ENCODE measurements at places on chromosomes 2 and 18.

GRCh38 chr18:63433334-63433866, 11.1 kb upstream of the VPS4B start:
- no peak for DNase-seq

- no peak for DNase-seq
These were observed 1311.0 kb upstream of the FAM98A start for GRCh38 chr2:34909992-34910705.

- no peak for DNase-seq
These were observed 11.5 kb upstream of the SNED1 start for GRCh38 chr2:240986787-240987411.

DNA sequence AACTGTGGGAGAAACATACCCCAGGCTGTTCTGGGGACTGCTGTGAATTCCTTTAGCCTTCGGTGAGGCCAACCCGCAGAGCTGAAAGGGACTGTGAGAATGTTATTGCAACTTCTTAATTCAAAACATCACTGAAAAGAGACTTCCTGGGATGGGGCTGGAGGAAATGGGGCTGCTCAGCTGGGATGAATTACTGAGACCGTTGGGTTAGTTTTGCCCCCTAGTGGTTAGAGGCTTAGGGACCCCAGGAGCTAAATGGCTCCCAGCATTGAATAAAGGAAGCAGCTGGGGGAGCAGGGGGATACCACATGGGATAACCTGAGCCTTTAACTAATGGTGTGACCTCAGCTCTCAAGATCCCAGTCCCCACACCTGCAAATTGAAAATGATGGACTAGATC, 941.1 kb upstream of the FANCL start:
- no peak for DNase-seq

GRCh38 chr18:11514267-11514666, 95.1 kb upstream of the SLC35G4 start:
- no peak for DNase-seq

- DNase-seq, result no peak
These were observed 51.8 kb upstream of the GPR17 start for GRCh38 chr2:127594116-127594591.

DNA sequence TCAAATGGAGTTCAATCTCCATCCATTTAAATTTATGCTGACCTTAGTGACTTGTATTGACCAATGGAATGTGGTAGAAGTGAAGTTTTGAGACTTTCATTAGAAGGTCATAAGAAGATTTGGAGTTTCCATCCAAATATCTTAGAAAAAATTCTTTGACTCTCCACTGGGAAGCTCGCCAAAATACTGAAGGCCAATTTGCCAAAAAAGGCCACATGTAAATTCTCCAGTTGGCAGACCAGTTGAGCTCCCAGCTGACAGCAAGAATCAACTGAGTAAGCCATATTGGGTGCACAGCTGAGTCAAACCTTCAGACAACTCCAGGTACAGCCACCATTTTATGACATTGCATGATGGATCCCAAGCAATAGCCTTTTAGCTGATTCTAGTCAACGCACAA, 228.3 kb upstream of the SETBP1 start:
- no peak for DNase-seq

- DNase-seq, result no peak
These were observed 1.1 kb upstream of the TWIST2 start for GRCh38 chr2:238846628-238847418.

- DNase-seq, result no peak
These were observed 31.8 kb downstream of the NYAP2 start for GRCh38 chr2:225431105-225431863.

DNA sequence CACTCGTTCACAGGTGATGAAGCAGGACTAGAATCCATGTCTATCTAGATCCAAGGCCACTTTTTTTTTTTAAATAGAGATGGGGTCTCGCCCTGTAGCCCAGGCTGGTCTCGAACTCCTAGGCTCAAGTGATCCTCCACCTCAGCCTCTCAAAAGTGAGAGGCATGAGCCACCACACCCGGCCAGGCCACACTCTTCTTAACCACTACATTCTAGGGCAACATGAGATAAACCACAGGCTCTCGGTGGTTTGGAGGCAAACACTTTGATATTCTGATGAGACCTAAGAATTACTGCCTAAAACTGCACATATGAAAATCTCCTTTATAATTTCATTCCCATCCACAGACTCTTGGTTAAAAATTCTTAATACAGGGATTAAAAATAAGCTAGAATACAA, 51.8 kb downstream of the USP34 start:
- DNase-seq, result no peak

- no peak for DNase-seq
These were observed 12.3 kb upstream of the SMAD7 start for GRCh38 chr18:48962994-48963561.

- no peak for DNase-seq
These were observed 134.6 kb downstream of the TMEFF2 start for GRCh38 chr2:192060161-192060560.

GRCh38 chr2:231632559-231633142, 40.0 kb downstream of the TEX44 start:
- no peak for DNase-seq

DNA sequence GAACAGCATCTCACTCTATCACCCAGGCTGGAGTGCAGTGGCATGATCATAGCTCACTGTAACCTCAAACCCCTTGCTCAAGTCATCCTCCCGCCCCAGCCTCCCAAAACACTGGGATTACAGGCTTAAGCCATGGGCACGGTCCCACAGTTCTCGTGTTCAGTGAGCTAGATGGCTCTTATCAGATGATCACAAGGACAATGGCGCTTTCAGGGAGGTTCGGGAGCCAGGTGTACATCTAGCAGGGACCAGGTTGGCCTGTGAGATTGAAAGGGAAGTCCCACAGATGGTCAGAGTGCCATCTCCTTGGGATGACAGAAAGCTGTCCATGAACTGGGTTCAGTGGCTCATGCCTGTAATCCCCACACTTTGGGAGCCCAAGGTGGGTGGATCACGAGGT, 14.1 kb upstream of the FHOD3 start:
- DNase-seq, result no peak

GRCh38 chr2:163370169-163370886, 365.5 kb downstream of the FIGN start:
- no peak for DNase-seq

DNA sequence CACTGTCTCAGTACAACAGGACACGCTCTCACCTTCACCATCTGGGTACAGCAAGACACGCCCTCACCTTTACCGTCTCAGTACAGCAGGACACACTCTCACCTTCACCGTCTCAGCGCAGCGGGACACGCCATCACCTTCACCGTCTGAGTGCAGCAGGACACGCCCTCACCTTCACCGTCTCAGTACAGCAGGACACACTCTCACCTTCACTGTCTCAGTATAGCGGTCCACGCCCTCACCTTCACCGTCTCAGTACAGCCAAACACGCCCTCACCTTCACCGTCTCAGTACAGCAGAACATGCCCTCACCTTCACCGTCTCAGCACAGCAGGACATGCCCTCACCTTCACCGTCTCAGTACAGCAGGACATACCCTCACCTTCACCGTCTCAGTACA, 109.9 kb upstream of the CTDP1 start:
- no peak for DNase-seq

GRCh38 chr2:46387292-46387691, 90.1 kb downstream of the EPAS1 start:
- no peak for DNase-seq

DNA sequence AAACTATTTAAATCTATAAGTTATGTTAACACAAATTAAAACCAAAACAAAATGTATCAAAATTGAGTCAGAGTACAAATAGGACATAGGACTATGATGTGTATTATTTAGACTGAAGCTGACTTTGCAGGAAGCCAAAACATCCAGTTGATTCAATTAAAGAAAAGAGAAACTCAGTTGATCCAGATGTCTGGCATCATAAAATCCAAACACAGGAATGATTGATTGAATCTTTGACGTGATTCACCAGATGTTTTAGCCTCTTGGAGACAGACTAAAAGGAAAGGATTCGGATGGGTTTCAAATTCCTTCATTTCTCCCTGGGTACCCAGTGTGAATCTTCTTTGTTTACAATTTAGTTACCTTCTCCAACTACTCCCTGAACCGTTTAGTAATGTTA, 272.9 kb downstream of the IRS1 start:
- no peak for DNase-seq

GRCh38 chr2:213121690-213122089, 29.7 kb downstream of the IKZF2 start:
- no peak for DNase-seq

- no peak for DNase-seq
These were observed 79.3 kb downstream of the ASAP2 start for GRCh38 chr2:9285921-9286320.

GRCh38 chr2:226426292-226426736, 373.3 kb downstream of the IRS1 start:
- peak; percentile 97 for DNase-seq

DNA sequence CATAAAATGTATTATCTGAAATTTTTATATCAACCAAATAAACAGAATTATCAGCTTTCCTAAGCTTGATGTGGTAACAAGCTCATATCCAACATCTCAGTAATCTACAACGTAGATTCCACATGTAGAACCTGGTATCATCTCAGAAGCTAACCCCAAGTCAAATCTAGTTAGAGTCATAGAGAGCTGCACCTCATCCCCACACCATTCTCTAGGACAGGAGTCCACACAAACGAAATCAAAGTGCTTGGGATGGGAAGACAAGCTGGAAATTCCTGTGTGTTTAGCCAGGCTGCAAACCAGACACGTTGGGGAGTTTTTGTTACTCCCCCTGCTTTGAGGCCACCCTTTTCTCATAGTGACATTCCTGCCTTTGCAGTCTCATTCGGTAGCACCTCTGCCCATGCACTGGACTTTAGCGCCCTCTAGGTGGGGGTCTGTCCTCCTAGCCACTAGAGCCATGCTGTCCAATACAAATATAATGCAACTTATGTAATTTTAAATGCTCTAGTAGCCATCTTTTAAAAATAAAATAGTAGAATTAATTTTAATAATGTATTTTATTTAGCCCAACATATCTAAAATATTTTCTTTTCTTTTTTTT, 28.1 kb upstream of the SATB2 start:
- peak; percentile 49 for DNase-seq

DNA sequence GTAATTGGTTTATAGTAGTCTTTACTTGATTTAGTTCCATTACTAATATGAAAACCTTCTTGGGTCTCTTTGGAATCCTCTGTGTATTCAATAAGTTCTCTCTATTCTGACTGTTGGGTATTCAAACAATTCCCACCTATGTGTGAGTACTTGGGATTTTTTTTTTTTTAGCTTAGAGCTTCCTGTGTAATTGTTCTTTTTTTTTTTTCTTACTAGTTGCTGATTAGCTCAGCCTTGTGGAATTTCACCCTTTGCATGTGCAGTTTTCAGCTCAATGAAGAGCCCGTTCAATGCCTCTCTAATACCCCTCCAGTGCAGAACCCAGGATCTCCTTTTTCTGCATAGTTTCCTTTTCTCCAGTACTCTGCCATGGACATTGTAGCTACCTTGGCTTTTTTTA, 339.1 kb upstream of the GALNT5 start:
- no peak for DNase-seq

GRCh38 chr2:121746071-121746578, 9.3 kb upstream of the TSN start:
- DNase-seq, result peak; percentile 93

GRCh38 chr2:186751790-186752189, 57.9 kb downstream of the FAM171B start:
- DNase-seq, result no peak

DNA sequence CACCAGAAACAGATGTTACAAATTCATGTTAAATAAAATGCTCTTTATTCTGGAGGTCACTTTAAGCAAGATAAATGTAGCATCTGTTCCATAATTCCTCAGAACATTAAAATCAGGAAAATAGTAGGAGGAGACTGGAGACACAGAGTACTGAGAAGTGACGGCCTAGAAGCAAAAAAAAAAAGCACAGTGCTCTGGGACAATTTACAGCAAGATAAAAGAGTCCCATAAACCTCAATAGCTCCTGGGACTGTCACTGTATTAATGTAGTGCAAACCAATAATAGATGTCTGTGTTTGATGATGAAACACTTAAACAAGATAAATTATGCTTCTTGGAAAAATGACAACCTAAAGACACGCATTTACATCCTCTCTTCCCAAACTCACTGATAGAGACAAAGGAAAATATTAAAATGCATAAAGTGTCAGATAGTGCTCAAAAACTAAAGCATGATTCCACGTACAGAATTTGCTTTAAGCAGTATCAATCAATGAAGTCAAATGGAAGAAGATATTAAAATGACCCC, 338.8 kb upstream of the REG3G start:
- DNase-seq, result no peak

- DNase-seq, result no peak
These were observed 37.3 kb downstream of the RHBDD1 start for GRCh38 chr2:226873051-226873620.

- no peak for DNase-seq
These were observed 195.2 kb downstream of the GLI2 start for GRCh38 chr2:120930864-120931263.

DNA sequence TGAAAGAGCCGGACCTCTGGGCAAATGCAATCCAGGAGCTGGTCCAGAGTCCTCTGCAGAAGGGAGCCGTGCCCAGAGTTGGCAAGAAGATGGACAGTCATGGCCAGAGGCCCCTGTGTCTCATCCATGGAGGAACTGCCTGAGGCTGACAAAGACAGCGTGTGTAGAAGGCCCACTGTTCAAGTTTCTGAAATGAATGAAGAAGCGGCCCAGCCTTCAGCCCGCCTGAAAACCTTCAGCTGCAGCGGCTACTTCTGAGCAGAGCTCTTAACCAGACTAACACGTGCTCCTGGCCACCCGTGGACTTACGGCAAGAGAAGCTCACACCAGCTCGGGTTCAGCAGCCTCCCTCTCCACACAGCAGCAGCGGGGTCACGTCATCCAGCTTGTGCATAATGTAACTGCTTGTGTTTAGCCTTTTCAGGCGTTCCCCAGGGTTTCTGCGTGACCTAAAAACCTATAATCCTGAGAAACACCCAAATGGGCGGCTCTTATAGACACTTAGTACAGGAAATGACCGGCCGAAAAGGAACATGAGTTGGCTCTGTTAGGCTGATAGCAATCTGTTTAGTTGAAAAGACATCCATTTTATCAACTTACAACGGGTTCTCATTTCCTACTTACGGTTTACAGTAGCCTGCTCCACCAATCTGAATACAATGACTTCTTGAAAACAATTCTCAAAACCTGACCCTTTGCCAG, at the start of gene FAM124B:
Gene FAM124B (minus strand): TSS at position 467 of the 702 bp plus-strand sequence. CDS start 339 bp downstream, at position 128.
- no peak for DNase-seq

DNA sequence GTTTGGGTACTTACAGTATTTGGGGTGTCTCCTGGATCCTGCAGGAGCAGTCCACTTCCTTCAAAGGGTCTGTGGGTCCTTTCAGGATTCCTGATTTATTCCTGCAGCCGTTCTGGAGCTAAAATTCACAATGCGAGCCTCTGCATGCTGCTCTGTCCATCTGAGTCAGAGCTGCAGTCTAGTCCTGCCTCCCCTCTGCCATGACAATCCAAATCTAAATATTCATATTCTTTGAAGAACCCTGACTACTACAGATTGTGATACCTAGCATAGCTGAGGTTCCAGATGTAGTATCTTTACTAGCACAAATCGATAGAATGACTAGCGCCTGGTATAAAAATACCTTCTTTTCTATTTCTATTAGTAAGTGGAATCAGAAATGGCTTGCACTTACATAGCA, 31.3 kb upstream of the GAREM1 start:
- DNase-seq, result no peak

- DNase-seq, result no peak
These were observed 60.7 kb upstream of the COX7A2L start for GRCh38 chr2:42421601-42422239.
